NCI-H446 (cell line): ENCODE measurements at places on chromosomes 5 and 9.

DNA sequence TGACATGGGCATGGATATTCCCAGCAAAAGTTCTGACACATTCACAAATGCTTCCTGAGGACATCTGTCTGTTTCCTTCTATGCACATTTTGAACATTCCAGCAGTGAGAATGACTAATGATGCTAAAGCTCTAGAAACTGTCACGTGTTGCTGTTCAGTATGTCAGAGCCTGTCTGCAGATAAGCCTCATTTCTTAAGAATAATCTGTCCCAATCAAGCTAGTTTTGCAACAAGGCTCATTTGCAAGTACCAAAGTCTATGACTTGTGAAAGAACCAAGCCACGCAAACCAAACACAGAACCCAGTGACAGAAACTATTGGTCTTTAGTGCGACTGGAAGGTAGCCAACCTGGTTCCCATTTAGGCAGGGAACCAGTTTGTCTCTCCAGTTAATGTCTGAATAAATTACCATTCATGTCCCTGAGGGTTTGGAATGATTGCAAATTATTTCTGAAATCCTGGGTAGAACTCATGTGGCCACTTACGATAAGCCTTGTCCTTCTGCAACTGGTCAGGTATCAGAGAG lies 178.5 kb downstream of the C9orf152 start:
- no peak for DNase-seq

GRCh38 chr9:4592886-4593285 lies 69.2 kb upstream of the PLPP6 start:
- DNase-seq = no peak

- DNase-seq = no peak
Measured at GRCh38 chr9:16236882-16237281, 633.6 kb downstream of the BNC2 start.

DNA sequence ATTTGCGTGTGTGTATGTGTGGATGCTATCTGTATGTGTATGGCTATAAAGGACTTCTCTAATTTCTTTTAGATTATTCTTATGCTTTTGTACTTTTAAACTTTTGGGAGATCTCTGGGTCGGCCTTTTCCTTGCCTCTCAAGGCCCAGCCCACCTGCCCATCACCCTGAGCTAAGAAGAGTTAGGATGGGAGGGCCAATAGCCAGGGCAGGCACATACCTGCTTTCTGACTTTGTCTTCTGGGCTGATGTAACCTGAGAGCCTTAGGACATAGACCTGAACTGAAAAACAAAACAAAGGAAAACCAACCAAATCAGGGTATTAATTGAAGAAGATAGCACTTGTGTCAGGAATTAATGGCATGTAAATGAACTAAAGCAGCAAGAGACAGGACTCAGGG lies 100.2 kb downstream of the IRX1 start:
- DNase-seq = no peak

GRCh38 chr9:111983484-111983908 lies 86.9 kb downstream of the UGCG start:
- DNase-seq = no peak

DNA sequence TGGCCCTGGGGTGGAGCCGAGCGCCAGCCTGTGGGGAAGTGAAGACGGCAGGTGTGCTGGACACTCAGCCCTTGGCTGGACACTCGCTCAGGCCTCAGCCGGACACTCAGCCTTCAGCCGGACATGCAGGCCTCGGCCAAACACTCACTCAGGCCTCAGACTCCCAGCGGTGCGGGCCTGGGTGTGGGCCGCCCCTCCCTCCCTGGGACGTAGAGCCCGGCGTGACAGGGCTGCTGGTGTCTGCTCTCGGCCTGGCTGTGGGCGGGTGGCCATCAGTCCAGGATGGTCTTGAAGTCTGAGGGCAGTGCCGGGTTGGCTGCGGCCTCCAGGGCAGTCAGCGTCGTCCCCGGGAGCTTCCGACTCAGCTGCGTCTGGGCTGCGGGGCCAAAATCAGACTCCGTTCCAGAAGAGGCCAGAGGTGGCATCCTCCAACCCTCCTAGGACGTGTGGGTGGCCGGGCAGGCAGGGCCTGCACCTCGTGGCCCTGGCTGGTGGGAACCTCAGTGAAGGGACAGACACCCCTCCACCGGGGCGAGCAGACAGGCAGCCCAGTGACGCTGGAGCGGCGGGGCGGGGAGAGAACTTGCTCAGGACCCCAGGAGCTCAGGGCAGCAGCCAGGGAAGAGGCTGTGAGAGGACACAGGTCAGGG lies 28.4 kb downstream of the SLC6A18 start:
- no peak for DNase-seq

GRCh38 chr5:72281764-72282499 lies 38.1 kb downstream of the MRPS27 start:
- peak; percentile 43 for DNase-seq

- peak; percentile 71 for DNase-seq
Measured at GRCh38 chr5:146947181-146947941, 68.8 kb upstream of the PPP2R2B start.

GRCh38 chr9:83670381-83670780 lies 37.4 kb downstream of the UBQLN1 start:
- no peak for DNase-seq

GRCh38 chr5:175797521-175798038 lies 73.8 kb upstream of the CPLX2 start:
- DNase-seq = peak; percentile 67

DNA sequence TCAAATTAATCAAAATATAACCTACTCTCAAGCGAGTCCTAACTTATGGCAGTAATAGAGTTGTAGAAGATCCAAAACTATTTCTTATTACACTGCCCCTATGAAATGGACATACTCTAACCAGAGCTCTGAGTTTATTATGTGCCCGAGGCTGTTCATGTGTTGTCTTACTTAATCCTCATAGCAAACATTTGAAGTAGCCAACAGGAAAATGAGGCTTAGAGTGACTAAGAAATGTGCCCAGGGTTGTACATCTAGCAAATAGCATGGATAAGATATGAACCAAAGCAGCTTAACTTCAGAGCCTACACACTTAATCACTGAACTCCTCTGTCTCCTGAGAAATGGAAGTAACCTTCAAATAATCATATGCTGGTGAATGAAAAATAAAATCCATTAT lies 1551.7 kb downstream of the MAT2B start:
- DNase-seq = no peak

DNA sequence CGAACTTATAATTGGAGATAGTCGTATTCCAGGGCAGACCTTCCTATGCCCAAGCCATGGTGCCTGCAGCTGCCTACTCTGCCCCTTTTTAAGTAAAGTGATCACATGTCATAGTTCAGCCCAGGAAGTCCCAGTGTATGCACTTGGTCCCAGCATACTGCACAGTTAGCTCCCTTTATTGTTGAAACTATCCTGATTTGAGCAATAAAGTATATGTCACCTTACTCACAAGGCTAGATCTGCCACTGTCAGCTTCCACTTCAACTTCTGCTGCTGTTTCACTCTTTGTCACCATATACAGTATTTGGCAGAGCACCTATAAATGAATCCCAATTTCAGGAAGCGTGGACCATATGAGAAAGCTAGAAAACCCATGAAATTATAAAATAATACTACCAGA lies 103.8 kb upstream of the PTGER4 start:
- DNase-seq = no peak

GRCh38 chr5:150190987-150191386 lies 1.1 kb downstream of the SLC6A7 start:
- DNase-seq = no peak

- DNase-seq = no peak
Measured at GRCh38 chr5:69001627-69002026, 92.2 kb upstream of the SLC30A5 start.

DNA sequence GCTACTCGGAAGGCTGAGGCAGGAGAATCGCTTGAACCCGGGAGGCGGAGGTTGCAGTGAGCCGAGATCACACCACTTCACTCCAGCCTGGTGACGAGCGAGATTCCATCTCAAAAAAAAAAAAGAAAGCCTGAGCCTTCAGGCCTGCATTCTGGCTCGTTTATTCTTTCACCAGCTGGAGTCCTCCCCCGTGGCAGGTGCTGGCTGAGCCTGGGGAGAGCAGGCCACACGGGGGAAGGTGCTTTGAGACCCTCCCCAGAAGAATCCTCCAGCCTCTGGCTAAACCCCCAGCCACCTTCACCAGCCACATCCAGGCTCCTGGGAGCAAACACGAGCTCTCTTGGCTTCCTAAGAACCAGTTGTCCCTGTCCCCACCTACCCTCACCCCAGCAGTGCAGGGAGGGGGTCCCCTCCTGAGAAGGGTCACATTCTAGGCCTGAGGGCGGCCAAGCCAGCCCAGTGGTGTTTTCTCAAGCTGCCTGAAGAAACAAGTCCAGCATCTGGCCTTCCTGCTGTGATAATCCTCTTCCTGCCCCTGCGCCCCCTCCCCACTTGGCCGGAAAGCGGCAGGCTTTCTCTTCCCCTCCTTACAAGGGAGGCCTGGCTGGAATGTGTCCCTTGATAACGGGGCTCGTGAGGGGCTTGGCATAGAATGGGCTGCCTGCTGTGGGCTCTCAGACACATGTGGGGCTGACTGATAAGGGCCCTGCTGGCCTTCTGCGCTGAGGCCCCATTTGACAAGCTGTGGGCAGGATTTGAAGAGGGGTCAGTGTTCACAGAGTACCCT lies 41.5 kb downstream of the PLPP7 start:
- no peak for DNase-seq

GRCh38 chr9:63816751-63817621 lies 1468.0 kb downstream of the FOXD4L5 start:
- no peak for DNase-seq

DNA sequence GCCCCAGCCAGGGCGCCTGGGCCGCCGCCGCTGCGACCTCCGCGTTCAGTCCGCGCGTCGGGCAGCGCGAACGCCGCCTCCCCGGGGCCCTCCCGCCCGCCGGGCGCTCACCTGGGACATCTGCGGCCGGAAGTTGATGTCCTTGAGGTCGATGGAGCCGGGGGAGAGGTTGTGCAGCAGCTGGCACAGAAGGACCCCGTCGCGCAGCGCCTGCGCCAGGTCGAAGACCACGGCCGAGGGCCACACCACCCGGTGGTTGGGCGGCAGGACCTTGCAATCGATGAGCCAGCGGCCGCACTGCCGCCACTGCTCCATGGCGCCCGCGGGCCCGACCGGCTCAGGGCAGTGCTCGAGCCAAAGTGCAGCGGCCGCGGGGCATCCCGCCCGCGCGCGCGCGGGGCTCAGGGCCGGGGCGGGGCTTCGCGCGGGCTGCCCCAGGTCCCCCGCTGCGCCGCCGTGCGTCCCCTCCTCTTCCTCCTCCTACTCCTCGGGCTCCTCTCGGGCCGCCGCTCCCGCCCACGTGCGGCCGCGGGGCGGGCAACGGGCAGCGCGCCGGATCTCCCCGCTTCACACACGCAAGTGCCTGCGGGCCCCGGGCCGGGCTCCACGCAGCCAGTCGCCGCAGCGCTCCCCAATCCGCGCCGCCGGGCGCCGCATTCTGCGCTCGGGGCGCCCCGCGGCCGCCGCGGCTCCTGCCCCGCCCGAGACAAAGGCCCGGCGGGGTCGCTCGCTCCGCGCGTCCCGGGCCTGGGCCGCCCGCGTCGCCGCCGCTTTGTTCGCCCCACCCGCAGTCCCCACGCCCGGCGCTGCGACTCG lies at the start of gene VAV2:
TSS of gene VAV2 (minus strand) at position 361 of the 816 bp plus-strand sequence. CDS start at position 315, 46 bp downstream.
- no peak for DNase-seq

DNA sequence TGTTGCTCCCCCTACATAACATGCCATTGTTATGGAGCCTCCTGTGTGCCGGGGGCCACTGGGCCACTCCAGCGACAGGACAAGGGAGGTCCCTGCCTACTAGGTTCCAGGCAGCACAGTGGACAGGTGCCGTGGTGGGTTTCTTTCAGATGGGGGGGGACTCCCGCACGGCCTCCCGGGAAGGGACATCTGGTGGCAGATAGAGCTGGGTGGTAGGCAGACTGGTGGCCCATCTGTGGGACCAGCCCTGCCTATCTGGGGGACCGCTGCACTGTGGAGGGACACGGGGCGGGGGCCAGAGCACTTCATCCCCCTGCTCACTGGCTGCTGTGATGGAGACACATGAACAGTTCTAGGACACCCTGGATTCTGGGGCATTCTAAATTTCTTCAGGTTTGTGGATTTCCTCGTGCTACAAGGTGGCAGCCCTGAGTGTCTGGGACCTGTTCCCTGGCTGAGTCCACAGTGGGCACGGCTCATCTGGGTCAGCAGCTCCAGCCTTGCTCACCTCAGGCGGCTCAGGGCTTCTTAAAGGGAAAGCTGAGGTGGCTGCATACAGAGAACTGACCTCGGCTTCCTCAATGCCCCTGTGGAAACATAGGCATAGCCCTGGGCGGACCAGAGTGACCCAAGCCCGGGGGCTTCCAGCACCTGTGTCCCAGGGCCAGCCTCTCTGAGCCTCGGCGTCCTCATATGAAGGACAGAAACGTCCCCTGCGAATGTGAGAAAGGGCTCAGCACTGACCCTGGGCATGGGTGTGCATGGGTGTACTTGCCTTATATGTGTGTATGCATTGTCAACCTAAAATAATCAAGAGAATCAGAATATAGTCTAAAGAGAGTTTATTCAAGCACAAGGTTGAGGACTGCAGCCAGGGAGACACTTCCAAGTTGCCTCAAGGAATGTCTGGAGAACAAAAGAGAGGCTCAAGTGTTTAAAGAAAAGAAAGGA lies 22.5 kb downstream of the FGD3 start:
- DNase-seq = no peak

GRCh38 chr9:73183917-73184861 lies 32.5 kb downstream of the ANXA1 start:
- DNase-seq = no peak

DNA sequence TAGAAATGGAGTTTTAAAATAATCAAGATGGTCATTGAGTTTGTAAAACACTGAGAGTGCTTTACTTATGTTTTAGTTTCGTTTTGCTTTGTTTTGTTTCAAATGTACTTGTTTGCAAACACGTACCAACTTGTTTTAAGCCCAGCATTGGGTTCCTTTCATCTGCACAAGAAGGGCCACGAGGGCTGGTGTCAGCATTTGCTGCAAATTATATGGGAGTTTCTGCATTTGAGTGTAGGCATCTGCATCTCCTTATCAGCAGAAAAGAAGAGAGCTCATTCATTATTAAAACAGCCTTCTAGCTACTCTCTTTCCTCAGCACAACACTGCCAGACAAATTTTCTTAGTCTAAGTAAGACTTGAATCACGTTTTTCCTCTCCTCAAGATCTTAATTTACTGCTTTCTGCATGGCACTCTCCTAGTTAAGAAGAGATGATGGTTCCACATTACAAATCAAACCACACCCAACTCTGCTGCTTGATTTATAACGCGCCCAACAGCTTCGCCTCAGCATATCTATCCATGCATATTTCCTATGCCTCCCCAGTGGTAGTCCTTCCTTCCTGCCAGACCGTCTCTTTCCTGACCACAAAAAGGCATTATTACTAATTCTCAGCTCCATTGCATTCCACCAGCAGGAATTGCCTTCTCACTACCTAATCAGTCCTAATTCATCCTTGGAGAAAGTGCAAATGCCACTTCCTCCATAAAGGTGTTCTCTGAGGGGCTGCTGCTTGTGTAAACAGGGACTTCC lies 95.2 kb upstream of the CAST start:
- DNase-seq = no peak

DNA sequence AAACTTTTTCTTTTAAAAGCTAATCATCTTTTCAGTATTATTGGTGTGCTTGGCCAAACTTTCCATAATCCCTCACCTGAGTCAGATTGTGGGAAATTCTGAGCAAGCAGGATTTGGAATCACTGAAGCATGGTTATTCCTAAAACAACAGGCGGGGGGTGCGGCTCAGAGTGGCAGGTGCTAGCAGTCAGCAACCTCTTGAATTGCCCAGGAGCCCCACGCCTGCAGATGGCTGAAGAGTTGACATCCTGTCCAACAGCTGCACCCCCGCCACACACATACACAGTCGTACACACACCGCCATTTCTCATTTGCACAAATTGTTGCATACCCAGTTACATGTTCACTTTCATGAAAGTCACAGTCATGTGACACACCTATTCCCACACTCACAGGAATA lies 96.6 kb downstream of the LHX2 start:
- no peak for DNase-seq
